ENCODE measurements at places on chromosomes 4 and X. TPM values are rescaled to one million over a fixed set of nuclear protein-coding genes. Genes with fewer than 3 reads are reported as not detected.

DNA sequence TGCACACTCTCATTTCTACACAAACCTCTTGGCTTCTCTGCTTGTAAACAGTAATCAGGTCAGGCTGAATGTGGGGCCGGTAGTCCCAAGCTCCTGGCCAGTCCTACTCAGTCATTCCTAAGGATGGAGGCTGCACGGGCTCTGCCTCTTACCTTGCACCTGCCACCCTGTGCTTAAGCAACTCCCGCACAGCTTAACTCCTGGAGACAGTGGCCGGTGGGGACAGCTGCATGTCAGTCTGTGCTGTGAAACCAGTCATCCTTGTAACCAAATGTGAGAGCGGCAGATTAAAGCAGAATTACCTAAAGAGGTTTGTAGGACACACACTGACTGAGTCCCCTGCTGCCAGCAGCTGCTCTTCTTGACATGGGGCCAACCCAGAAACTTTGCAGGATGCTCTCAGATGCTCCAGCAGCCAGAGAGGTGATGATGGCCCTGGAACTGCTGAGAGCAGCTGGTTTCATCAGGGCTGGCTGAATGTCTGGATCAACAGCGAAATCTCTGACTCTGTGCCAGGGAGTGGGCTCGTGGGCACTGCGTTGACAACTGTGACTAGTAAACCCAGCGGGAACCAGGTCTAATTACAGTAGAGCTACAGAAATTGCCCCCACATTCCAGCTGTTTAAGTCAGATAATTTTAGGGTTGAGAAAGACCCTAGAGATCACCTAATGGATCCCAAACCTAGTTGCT is 123.7 kb downstream of the ANAPC4 start:
- no peak overlapping the region for H3K27ac ChIP-seq
- no peak overlapping the region for H3K4me3 ChIP-seq
- no peak for DNase-seq
- peaks cover 3% of the 10 kb centered on the region for H3K27me3 ChIP-seq

- no peaks in the 10 kb centered on the region for H3K27me3 ChIP-seq
- no peaks in the 10 kb centered on the region for H3K36me3 ChIP-seq
- H3K27ac ChIP-seq = no peak overlapping the region
- H3K4me1 ChIP-seq = peaks cover 8% of the 10 kb centered on the region
- no peak overlapping the region for H3K4me3 ChIP-seq
These were observed 1.1 kb upstream of the FMR1 start for GRCh38 chrX:147910607-147911006.

DNA sequence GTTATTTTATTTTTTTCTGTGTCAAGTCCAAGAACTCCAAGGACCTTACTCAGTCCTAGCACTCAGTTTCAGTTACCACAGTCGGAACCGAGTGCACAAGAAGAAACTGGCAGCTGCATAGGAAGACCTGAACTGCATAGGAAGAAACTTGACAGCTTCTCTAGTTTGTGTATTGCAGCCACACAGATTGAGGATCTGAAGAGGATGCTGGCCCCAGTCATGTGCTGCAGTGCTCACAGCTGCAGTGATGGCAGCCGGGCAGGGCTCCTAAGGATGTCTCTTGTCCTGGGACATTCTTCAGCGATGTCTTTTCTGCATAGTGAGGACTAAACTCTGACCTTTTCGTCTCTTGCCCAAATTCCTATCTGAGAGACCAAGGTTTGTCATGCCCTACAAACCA is 261.2 kb downstream of the STIM2 start:
- H3K4me3 ChIP-seq = no peak overlapping the region
- no peak for DNase-seq
- H3K36me3 ChIP-seq = no peaks in the 10 kb centered on the region
- no peak overlapping the region for H3K27ac ChIP-seq
- H3K4me1 ChIP-seq = no peaks in the 10 kb centered on the region

GRCh38 chr4:73683033-73683432 is 57.3 kb upstream of the CXCL8 start:
- H3K27me3 ChIP-seq = no peaks in the 10 kb centered on the region
- no peak overlapping the region for H3K27ac ChIP-seq
- peaks cover 8% of the 10 kb centered on the region for H3K4me1 ChIP-seq
- no peak for DNase-seq
- no peaks in the 10 kb centered on the region for H3K36me3 ChIP-seq
- no peak overlapping the region for H3K4me3 ChIP-seq

GRCh38 chrX:27444093-27444908 is 18.8 kb downstream of the PPP4R3C start:
- no peaks in the 10 kb centered on the region for H3K36me3 ChIP-seq
- no peak overlapping the region for H3K4me3 ChIP-seq
- DNase-seq = no peak
- no peaks in the 10 kb centered on the region for H3K27me3 ChIP-seq
- H3K27ac ChIP-seq = no peak overlapping the region

DNA sequence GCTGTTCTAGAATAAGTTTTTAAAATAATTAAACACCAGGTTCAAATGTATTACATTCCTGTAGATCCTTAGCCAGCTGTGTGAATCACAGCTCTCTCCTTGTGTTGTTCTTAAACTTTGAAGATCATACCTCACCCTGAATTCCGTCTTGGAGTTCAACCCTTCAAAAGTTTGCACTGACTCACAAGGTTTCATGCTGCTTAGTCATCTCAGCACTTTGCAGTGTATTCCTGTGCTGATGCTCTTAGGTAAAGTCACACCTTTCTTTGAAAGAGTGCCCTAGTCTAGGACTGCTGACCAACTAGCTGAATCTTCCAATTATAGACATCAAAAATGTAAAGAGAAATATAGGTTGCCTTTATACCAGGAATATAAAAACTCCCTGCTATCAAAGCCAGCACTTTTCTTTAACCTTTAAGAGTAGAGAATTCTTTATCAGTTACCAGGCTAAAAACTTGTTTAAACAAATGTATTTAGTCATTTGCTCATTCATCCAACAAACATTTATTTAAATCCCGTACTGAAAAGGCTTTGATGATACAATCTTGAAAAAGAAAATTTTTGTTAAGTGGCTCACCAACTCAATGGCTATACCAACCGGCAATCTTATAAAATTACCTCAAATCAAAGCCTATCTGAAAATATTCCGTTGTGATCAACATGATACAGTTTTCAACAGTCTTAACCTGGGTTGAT is 169.7 kb downstream of the RAP1GDS1 start:
- H3K36me3 ChIP-seq = peaks cover 11% of the 10 kb centered on the region
- peak overlapping the region; percentile 77 for H3K27ac ChIP-seq
- H3K4me3 ChIP-seq = no peak overlapping the region
- H3K4me1 ChIP-seq = peaks cover 19% of the 10 kb centered on the region
- no peaks in the 10 kb centered on the region for H3K27me3 ChIP-seq

DNA sequence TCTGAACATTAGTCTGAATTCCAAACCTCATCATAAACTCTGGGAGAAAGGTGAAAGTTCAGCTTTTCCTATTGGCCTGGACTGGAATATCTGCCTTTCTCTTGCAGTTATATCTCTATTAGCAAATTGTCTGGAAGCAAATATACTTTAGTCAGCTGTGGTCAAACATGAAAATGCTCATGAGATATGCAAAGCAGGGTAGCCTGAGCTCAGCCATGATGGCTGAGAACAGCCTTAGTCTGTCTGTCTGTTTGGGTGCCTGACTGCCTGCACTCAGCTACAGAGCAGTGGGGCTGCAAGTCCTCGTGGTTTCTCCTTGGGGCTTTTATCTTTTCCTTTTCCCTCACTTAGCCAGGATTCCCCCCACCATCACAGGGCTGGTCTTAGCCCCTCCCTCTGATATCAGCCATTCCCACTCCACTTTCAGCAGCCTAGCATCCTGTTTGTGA is 19.5 kb upstream of the PGRMC2 start:
- no peaks in the 10 kb centered on the region for H3K27me3 ChIP-seq
- DNase-seq = no peak
- no peak overlapping the region for H3K4me3 ChIP-seq
- H3K4me1 ChIP-seq = no peaks in the 10 kb centered on the region

GRCh38 chrX:10009741-10010140 is 42.6 kb downstream of the CLDN34 start:
- no peak overlapping the region for H3K4me3 ChIP-seq
- no peak for DNase-seq
- H3K36me3 ChIP-seq = no peaks in the 10 kb centered on the region
- H3K4me1 ChIP-seq = peaks cover 10% of the 10 kb centered on the region
- H3K27me3 ChIP-seq = no peaks in the 10 kb centered on the region

- DNase-seq = peak; percentile 2
- H3K4me1 ChIP-seq = no peaks in the 10 kb centered on the region
- no peaks in the 10 kb centered on the region for H3K27me3 ChIP-seq
- H3K4me3 ChIP-seq = no peak overlapping the region
- no peak overlapping the region for H3K27ac ChIP-seq
These were observed 66.6 kb downstream of the ENOX2 start for GRCh38 chrX:130836447-130836846.

GRCh38 chr4:52714597-52715254 is 36.5 kb downstream of the ERVMER34-1 start:
- DNase-seq = no peak
- peaks cover 31% of the 10 kb centered on the region for H3K36me3 ChIP-seq
- H3K4me1 ChIP-seq = peaks cover 26% of the 10 kb centered on the region
- no peak overlapping the region for H3K4me3 ChIP-seq

DNA sequence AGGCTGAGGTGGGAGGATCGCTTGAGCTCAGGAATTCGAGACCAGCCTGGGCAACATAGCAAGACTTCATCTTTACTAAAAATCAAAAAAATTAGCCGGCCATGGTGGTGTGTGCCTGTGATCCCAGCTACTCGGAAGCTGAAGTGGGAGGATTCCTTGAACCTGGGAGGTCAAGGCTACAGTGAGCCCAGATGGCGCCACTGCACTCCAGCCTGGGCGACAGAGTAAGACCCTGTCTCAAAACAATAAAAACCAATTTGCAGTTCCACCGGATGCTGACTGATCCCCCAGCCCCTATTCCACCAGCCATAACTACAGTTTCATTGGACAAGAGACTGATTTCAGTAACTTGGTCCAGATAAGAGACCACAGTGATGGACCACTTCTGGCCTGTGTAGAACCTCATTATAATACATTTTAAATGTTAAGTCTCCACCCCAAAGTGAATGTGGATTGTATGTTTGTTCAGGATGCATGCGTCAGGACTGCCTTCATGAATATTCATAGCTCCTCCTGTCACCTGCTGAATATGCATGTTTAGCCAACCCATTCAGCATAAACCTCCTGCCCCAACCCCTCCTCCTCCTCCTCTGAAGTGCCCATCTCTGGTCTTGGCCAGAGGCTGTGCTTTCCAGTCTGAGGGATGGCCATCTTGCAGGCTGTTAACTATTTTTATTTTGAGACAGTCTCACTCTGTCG is 2.3 kb upstream of the SLBP start:
- peaks cover 2% of the 10 kb centered on the region for H3K36me3 ChIP-seq
- H3K4me1 ChIP-seq = peaks cover 6% of the 10 kb centered on the region
- H3K4me3 ChIP-seq = no peak overlapping the region
- peak overlapping the region; percentile 5 for H3K27ac ChIP-seq
- no peak for DNase-seq

GRCh38 chrX:109918753-109919152 is 84.2 kb upstream of the TMEM164 start:
- DNase-seq = no peak
- no peaks in the 10 kb centered on the region for H3K36me3 ChIP-seq
- no peaks in the 10 kb centered on the region for H3K27me3 ChIP-seq

DNA sequence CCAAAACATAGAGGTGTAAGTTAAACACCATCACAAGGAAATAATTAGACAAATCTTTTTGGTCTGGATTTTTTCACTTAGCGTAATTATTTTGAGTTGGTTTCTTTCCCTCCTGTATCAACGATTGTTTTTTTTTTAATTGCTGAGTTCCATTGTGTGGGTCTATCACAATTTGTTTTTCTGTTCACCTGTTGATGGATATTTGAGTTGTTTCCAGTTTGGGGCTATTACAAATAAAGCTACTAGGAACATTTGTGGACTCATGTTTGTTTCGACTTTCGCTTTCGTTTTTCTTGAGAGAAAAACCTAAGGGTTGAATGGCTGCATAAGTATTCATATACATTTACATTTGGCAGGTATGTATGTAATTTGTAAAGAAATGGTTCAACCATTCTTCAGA is 20.4 kb upstream of the FBXW7 start:
- H3K4me3 ChIP-seq = no peak overlapping the region
- H3K4me1 ChIP-seq = no peaks in the 10 kb centered on the region
- no peak overlapping the region for H3K27ac ChIP-seq
- no peaks in the 10 kb centered on the region for H3K36me3 ChIP-seq
- no peak for DNase-seq

GRCh38 chr4:150368667-150369066 is 213.3 kb upstream of the MAB21L2 start:
- no peak overlapping the region for H3K4me3 ChIP-seq
- no peak for DNase-seq
- H3K36me3 ChIP-seq = no peaks in the 10 kb centered on the region
- no peak overlapping the region for H3K27ac ChIP-seq
- H3K27me3 ChIP-seq = no peaks in the 10 kb centered on the region
- no peaks in the 10 kb centered on the region for H3K4me1 ChIP-seq

- no peaks in the 10 kb centered on the region for H3K27me3 ChIP-seq
- no peak overlapping the region for H3K4me3 ChIP-seq
- H3K27ac ChIP-seq = no peak overlapping the region
- H3K4me1 ChIP-seq = peaks cover 6% of the 10 kb centered on the region
These were observed 5.0 kb downstream of the PLP2 start for GRCh38 chrX:49176421-49177326.

DNA sequence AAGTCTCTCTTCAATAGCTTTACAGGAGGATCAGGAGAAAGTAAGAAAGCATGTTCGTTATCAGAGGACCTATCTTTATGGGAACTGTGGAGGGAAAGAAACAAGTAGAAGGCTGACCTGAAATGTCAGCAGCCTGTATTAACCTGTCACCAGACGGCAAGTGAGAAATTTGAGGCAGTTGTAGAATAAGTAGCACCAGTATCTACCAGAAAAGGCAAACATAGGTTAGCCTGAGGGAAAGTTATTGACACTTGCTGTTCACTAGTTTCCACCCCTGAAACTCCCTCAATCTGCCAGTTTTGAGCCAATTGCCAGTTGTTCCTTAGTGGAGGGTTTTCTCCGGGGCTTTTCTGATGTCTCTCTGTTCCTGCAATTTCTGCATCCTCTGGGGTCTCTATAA is 36.4 kb downstream of the ZNF81 start:
- no peak overlapping the region for H3K27ac ChIP-seq
- peaks cover 2% of the 10 kb centered on the region for H3K36me3 ChIP-seq
- DNase-seq = no peak
- H3K4me3 ChIP-seq = no peak overlapping the region
- no peaks in the 10 kb centered on the region for H3K4me1 ChIP-seq

- DNase-seq = no peak
- no peak overlapping the region for H3K27ac ChIP-seq
- H3K27me3 ChIP-seq = no peaks in the 10 kb centered on the region
These were observed 45.0 kb downstream of the CRLF2 start for GRCh38 chrX:1167466-1167865.

Gene SOWAHB
- total RNA-seq = 6.8 TPM

Gene TNMD
- total RNA-seq = not detected

Gene TMEM156
- 0.59 TPM for total RNA-seq

Gene TSPAN6
- 49.7 TPM for total RNA-seq

Gene GAGE2A
- not detected for total RNA-seq

Gene NALF2
- total RNA-seq = 2.0 TPM

Gene DUSP9
- total RNA-seq = 0.20 TPM

Gene ARHGAP36
- total RNA-seq = not detected

Gene FGD1
- total RNA-seq = 18.6 TPM

Gene PLXNB3
- total RNA-seq = 5.3 TPM

Gene CTBP1
- total RNA-seq = 136 TPM

Gene CCDC160
- total RNA-seq = 1.5 TPM
